ENCODE measurements at places on chromosomes 13 and 19.

- DNase-seq, result peak; percentile 99
Observed at GRCh38 chr19:35869327-35870123, 1.2 kb downstream of the APLP1 start.

GRCh38 chr19:18126097-18126496 lies 26.9 kb upstream of the PIK3R2 start:
- no peak for DNase-seq

DNA sequence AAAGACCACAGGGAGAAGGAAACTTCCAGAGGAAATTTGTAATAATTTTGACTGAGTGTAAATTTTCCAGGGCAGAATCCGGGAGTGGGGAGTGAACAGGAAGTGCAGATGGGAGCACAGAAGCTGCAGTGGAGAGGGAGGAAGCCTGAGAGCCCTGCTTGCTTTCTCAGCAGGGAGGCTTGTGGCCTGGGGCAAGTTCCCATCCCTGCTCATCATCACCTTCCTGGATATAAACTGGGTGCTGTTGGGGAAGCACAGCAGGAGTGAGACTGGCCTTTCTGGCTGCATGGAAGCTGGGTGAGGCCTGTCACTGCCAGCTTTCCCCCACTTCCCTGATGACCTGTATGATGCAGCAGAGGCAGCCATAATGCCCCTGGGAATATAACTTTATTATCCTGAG lies 532.9 kb downstream of the SLITRK6 start:
- DNase-seq, result no peak

DNA sequence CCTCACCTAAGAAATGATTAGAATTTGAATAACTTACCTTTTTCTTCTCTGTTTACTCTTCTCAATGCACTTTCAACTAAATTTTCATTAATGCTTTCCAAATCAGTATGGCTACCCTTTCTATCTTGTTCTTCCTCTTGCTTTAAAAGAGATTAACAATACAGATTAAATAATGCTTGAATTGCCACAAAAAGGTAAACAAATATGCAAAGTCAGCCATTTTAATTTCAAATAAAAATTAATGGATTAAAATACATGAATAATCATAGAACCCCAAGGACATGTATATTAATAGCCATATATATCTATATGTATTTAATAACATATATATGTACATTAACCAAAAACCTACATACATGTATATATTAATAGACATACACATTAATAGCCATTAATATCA lies 7.9 kb upstream of the NEK5 start:
- no peak for DNase-seq

DNA sequence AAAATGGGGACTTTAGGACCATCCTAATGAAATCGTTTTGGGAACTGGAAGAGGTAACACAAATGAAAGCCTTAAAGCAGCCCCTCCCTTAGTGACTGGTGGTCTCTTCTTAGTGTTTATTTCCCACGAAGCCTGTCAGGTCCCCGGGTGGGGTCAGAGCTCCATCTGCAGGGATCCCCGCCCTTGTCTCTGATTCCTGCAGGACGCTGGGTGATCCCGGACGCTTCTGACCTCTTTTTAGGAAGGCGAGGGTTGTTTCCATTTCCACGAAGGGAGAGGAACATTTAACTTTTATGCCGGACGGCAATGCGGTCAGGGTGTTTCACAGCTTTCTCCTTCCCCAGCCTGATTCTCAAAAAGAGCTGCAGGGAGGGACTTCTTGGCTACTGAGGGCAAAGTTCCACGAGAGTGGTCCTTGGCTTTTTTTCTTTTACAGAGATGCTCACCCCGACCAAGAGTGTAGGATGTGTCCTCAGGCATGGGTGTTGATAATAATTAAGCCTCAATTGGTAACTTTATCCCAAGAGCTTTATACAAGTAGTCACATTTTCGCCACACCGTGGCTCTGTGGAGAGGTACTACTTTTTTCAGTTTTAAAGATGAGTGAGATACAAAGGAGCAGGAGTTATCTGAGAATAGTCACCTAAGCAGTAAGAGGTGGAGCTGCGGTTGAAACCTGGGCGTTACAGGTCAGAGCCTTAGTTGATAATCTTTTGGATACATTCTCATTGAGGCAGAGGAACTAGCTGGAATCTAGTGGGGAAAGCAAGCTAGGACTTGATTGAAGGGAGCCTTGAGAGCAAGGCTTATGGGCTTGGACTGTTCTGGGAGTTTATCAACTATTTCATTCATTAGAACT lies 813 bp downstream of the ZNF284 start:
- peak; percentile 37 for DNase-seq
